Activated CD4-positive, CD25-positive, alpha-beta regulatory T cell treated with anti-CD3 and anti-CD28 coated beads, Interleukin-2, amount 50 U/mL, for 16 hours (primary cell): ENCODE measurements at places on chromosomes 5 and 9.
A peak's percentile ranks its signal among the peaks of the same experiment; 100 is the strongest.

DNA sequence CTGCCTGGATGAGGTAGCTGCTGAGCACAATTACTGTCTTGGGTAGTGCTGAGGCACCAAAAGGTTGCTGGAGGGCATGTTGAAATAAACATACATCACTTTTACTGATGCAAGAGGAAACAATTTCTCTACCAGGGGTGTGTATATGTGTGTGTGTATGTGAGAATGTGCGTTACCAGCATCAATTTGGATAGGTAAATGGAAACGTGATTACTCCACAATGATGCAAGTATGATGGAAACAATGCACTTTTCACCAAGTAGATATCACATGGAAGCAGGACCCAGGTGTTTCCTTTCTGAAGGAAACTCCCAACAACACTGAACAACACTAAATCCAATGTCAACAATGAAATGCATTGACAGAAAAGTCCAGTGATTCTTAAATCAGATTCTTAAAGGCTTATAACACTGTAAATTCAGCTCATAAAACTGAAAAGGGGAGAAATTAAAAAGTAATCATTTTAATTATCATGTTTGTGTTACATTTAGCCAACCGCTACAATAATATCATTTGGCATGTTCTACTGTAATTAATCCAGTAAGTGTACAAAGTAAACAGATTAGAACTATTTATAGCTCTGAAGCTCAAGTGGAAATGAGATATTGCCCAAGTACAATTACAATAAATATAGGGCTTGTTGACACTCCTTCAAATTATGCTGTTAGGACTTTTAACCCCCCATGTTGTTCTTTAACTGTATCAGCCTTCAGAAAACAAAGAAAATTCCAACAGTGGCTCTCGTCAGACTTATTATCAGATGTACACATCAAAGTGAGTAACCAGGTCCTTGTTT, 25.3 kb downstream of the YIPF5 start:
- DNase-seq: no peak

- no peak for DNase-seq
These were observed 26.9 kb downstream of the PPP3R2 start for GRCh38 chr9:101567725-101568350.

DNA sequence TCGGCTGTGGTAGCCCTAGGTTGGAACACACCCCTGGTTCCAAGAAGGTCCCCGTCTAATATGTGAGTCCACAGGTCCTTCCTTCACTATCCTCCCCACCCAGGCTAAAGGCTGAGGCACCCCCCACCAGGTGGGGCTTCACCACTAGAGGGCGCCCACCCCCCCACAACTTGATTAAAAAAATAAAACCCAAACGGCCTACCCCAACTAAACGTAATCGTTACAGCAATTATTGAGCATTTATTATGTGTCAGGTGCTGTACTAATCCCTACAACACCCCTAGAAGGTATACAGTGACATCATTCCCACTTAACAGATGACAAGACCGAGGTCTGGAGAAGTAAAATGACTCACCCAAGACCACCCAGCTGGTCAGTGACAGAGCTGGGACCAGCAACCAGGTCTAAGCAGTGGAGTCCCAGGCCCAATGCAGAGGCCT, 65.0 kb downstream of the FGF18 start:
- peak; percentile 2 for DNase-seq

DNA sequence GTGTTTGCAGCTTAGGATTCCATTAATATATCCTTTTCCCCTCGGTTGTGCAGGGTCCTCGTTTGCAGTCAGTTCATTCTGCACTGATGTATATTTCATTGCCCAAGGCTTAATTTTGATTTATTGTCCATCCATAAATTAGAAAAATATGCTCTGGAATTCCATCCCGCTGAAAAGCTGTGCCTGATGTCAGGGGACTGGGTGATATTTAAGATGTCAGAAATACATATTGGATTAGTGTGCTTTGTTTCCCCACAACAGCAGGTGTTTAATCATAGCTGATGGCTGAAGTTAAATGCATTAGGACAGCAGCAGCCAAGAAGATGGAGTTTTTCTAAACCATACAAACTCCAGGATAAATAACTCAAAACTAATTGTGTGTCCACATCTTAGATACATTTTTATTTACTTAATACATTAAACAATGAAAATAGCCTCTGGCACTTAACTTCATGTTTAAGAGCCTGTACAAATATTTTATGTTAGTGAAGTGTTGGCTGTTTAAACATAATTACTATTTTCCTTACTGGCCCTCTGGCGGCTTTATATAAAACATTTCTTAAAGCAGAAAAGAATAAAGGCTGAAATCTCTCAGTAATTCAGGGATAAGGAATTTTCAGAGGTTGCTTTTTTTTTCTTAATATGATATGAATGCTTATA, 170.4 kb upstream of the TBCA start:
- no peak for DNase-seq

GRCh38 chr9:13786131-13786530, 506.6 kb upstream of the MPDZ start:
- no peak for DNase-seq

- DNase-seq: no peak
These were observed 75.8 kb downstream of the FGF18 start for GRCh38 chr5:171495122-171495700.

DNA sequence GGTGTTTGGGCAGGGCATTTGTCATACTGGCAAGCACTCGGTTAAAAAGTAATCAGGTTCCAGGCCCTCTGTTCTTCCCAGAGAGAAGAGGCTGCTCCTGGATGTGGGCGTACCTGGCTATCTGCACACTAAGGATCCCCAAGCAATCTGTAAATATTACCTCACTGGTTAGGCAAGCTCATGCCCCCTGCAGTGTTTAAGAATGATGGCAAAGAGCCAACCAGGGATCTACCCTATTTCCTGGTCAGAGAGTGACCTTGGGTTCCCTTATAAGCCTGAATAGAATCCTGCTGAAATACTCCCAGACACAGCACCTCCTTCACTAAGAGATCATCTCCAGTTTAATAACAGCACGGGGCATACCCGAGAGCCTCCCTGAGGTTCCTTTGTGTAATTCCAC, 181.2 kb downstream of the PIK3R1 start:
- DNase-seq: no peak

GRCh38 chr5:125050926-125051325, 304.5 kb upstream of the ZNF608 start:
- DNase-seq: no peak

DNA sequence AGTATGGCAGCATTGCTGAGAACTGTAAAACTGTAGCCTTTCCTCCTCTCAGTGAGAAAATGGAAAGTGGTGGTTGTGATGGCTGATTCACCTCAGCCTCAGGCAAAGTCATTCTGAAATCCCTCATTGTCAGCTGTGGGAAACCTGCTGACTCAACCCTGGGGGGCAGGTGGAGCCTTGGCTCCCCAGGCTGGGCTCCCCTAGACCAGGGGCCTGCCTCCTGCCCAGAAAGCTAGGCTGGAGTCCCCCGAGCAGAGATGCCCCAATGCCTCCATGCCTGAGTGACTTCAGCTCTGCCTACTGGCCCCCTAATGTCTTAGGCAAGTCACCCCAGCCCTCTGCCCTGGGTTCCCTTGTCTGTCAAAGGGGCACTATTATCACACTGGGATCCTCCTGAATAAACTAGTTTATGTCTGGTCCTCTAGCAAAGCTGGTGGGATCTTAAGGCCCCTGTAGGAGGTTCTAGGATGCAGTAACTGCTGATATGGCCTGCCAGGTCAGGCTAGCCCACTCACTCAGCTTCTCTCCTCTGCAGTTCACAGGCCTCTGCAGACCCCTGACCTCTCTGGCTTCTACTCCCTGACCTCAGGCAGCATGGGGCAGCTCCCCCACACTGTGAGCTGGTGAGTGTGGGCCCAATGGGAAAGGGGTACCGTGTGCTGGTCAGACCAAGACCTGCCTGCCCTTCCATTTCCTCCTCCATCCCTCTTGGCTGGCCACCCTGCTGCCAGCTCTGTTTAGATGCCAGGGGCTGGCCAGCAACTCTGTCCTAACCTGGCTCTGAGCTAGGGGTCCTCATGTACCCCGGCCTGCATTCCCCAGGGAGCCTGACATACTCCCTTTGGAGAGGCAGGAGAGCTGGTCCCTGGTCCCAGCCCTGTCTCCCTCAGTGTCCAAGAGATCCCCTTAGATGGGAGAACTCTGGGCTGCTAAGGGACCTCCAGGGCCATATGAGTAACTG, 24.2 kb downstream of the TCF7 start:
- no peak for DNase-seq

DNA sequence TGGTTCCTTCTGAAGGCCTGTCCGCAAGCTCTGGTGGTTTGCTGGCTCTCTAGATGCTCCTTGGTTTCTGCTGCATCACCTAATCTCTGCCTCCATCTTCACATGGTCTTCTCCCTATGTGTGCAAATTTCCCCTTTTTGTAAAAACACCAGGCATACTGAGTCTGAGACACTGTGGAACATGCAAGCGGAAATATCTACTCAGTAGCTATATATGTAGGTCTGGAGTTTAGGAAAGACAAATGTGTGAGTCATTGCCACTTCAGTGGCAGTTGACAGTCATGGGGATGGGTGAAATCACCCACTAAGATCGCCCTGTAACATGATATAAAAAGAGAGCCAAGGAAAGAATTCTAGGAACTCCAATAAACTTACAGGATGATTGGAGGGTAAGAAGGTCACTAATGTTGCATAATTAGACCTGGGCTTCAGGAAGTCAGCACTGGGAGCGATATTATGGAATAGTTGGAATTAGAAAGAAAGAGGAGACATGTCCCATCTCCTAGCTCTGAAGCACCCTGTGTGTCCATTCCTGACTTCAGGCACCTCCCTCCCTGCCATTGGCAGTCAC, 22.7 kb upstream of the UBLCP1 start:
- DNase-seq: no peak

- no peak for DNase-seq
These were observed 25.5 kb downstream of the PLAC8L1 start for GRCh38 chr5:146079695-146080373.

DNA sequence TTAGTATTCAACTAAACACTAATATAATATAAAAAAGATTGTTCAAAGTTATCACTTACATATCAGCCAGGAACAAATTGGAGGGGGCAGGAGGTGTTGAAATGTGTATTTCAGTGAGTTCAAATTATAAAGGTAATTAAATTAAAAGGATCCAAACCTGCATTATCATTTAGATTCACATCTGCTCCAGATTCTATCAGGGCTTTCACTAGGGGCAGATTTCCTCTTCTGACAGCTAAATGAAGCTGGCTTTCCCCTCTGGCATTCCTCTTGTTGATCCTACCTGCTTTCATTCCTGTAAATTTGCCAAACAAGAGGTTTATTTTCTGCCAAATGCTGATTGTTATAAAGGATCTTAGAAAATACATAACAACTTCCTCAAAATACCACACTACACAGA, 86.3 kb upstream of the GCNT4 start:
- no peak for DNase-seq

GRCh38 chr5:17769277-17769676, 135.0 kb downstream of the TAF11L14 start:
- no peak for DNase-seq

DNA sequence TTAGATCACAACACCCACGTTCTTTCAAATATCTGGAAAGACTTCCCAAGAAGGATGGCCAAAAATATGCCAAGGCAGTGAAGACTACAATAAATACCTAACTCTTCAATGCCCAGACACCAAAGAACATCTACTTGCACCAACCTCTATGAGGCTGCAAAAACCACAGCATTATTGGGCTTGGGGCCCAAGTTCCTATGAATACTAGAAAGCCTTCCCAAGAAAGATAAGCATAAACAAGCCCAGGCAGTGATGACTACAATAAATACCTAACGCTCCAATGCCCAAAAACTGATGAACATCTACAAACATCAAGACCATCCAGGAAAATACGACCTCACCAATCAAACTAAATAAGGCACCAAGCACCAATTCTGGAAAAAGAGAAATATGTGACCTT, 41.3 kb downstream of the AP3B1 start:
- DNase-seq: no peak

GRCh38 chr5:152987131-152987530, 503.3 kb upstream of the GRIA1 start:
- DNase-seq: no peak

DNA sequence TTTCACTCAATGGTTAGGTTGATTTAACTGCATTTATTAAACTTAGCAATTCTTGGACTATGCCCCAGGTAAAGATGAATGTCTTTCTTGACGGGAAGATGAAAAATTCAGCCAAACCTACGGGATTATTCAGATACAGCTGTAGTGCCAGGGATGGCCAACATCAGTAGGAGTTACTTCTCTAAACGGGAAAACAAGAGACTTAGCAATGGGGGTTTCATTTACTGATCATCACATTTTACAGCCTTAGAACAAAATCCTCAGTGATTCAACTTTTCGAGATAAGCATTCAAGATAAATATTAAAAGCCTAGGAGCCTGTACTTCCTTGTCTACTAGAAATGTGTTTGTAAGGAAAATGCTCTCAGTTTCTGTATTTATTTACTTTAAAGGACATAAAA, 46.1 kb downstream of the S1PR3 start:
- no peak for DNase-seq

GRCh38 chr5:40754381-40755092, 1.2 kb downstream of the TTC33 start:
- no peak for DNase-seq
